ENCODE measurements at places on chromosomes 1 and 21.

GRCh38 chr1:194295685-194296084 is 1109.3 kb upstream of the B3GALT2 start:
- peak; percentile 61 for DNase-seq

GRCh38 chr1:26582053-26582835 is 52.7 kb downstream of the RPS6KA1 start:
- no peak for DNase-seq

DNA sequence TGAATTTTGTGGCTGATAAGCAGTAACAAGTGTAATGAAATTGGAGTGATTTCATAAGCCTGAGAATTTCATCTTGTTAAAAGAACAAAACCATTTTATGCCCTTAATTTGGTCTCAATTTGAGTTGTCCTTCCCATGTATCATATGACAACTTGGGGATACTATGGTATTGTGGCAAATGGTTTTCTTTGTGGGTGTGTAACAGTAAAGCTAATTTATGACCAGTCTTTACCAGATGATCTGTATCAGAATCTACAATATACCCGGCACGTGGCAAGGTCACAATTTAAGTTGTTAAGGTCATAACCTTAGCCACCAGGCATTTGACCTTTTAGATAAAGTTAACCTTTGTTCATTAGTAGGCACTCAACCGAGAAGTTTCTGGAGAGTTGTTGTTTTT is 9.1 kb downstream of the NFIA start:
- no peak for DNase-seq

- DNase-seq, result no peak
Observed at GRCh38 chr21:45322960-45323461, 35.3 kb upstream of the POFUT2 start.

GRCh38 chr1:171563675-171564074 is 58.4 kb upstream of the MYOCOS start:
- no peak for DNase-seq

DNA sequence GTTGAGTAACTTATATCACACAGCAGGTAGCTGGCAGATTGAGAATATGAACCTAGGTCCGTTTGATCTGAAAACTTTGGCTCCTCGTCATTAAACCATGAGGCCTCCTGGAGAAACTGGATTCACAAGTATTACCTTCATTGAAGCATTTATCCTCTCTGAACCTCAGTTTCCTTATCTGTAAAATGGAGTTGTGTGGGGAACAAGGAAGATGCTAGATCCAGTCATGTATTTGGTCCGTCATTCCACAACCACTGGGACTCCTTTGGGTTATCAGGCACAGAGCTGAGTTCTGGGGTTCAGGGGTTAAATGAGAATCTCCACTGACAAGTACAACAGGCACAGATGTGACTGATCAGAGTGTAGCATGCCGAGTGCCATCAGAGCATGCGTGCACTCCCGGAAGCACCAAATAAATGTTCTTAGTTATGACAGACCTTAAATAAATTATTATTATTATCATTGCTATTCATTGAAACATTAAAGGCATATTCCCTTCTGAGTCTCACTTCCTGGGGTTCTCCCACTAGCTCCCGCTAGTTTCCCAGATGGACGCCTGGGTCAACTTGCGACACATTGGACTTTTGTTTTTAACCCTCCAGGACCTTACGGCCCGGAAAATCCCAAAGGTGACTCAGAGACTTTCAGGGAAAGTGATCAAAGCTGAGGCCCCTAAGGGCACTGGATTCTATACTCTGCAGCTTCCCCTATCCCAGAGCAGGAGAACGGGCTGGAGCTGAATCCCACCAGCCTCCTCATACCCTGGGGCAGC is 130.6 kb downstream of the PLPP3 start:
- no peak for DNase-seq

DNA sequence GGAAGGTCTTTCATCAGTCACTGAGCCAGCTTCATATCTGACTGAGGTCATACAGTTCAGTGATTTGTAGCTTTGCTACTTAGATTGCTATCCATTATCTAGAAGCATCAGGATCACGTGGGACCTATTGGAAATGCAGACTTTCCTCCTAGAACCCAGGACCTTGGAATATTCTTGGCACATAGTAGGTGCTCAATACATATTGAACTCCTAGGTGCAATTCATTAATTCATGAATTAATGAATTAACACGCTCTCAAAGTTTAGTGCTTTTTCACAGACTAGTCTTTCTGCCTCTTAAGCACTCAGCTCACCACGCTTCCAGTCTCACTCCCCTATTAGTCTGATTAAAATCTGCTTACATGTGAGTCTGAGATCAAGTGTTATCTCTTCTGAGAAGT is 12.1 kb downstream of the METTL18 start:
- DNase-seq, result no peak

DNA sequence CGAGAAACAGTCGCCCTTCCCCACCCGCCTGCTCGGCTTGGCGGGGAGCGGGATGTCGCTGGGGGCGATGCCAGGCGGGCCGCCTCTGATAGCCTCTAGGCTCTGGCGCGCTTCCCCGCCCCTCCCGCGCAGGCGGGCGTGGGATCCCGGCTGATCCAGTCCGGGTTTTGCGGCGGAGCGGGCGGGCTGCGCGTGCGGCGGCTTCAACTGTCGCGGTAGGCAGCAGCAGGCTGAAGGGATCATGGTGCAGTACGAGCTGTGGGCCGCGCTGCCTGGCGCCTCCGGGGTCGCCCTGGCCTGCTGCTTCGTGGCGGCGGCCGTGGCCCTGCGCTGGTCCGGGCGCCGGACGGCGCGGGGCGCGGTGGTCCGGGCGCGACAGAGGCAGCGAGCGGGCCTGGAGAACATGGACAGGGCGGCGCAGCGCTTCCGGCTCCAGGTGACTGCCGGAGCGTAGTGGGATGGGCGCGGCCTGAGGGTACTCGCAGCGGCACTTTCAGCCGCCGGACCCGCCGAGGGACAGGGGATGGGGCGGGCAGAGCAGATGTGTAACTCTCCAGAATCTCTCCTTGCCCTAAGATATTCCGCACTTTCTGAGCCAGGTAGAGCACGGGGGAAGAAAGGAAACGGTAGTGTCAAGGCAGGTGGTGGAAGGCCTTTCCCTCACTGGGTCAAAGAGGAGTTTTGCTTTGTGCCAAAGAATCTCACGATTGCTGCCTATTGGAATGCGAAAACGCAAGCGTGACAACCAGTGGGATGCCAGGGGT is at the start of gene FAAH:
Gene FAAH, plus strand, starts transcription at position 210 of the 764 bp plus-strand sequence. Its CDS starts 32 bp downstream, at position 242.
- DNase-seq, result peak; percentile 68

- no peak for DNase-seq
Observed at GRCh38 chr1:63537940-63538339, 14.6 kb downstream of the EFCAB7 start.

DNA sequence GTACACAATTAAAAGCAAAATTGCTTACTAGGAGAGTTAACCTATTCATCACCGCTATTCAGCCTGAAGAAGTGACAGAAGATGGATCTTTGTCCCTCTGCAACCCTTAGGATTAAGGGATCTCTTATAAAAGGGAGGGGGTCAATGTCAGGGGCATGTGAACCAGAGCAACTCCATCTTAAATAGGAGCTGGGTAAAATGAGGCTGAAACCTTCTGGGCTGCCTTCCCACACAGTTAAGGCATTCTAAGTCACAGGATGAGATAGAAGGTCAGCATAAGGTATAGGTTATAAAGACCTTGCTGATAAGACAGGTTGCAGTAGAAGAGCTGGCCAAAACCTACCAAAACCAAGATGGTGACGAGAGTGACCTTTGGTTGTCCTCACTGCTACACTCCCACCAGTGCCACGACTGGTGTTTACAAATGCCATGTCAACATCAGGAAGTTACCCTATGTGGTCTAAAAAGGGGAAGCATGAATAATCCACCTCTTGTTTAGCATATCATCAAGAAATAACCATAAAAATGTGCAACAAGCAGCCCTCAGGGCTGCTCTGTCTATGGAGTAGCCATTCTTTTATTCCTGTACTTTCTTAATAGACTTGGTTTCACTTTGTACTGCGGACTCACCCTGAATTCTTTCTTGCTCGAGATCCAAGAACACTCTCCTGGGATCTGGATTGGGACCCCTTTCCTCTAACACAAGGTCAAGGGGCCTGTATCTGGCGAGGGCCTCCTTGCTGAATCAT is 35.3 kb upstream of the NEK2 start:
- DNase-seq, result peak; percentile 68

DNA sequence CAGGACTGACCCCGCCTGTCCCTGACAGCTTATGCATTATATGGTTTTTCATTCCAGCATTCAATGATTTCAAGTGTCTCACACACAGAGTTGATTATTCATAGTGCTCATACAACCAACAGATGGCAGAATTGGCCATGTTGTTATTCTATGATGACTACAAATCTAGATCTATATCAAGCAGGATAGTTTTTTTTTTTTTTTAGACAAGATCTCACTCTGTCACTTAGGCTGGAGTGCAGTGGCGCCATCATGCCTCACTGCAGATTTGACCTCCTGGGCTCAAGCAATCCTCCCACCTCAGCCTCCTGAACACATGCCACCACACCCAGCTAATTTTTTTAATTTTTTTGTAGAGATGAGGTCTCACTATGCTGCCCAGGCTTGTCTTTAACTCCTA is 40.1 kb upstream of the LRRC8D start:
- DNase-seq, result peak; percentile 41

DNA sequence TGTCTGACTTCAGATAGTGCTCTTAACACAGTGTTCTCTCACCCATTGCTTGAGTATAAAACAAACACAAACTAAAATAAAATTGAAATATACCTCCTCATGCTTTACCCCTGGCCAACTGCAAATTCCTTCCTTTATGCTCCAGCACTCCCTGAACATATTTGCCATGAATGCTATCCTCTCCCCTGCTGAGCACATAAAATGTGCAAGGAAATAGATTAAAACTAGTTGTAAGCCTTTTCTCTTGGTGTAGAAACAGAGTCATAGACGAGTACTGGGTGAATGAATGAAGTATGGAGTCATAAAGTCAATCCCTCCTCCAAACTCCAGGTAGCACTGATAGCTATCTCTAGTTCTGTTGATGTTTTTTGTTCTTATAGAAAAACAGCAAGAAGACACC is 2.6 kb downstream of the GPR161 start:
- no peak for DNase-seq

DNA sequence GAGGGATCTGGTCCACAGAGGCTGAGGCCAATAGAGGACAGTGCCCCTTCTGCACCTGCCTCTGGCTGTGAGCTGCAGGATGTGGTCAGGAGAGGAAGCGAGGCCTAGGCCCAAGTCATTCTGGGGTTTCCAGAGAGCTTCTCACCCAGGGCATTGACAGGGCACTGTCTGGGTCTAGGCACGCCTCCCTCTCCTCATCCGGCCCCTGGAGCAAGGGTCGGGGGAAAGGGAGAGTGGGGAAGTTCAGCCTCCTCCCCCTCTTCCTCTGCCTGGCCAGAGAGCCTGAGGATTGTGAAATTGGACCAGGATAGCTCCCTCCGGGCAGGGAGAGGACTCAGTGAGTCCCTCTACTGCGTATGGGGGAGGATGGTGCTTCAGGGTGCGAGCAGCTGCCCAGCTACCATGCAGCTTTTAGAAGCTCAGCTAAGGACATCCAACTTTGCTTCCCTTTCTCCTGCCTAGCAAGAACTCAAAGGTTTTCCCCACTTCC is 6.3 kb upstream of the INAVA start:
- peak; percentile 68 for DNase-seq

- no peak for DNase-seq
Observed at GRCh38 chr21:15343066-15343465, 278.3 kb upstream of the NRIP1 start.

GRCh38 chr21:39094847-39095579 is 88.2 kb downstream of the PSMG1 start:
- peak; percentile 75 for DNase-seq

- DNase-seq, result no peak
Observed at GRCh38 chr1:9087411-9088125, 18.1 kb upstream of the SLC2A5 start.
